ENCODE measurements at places on chromosomes 2 and 18.

GRCh38 chr2:5540856-5541255, 151.3 kb upstream of the SOX11 start:
- no peak for DNase-seq

DNA sequence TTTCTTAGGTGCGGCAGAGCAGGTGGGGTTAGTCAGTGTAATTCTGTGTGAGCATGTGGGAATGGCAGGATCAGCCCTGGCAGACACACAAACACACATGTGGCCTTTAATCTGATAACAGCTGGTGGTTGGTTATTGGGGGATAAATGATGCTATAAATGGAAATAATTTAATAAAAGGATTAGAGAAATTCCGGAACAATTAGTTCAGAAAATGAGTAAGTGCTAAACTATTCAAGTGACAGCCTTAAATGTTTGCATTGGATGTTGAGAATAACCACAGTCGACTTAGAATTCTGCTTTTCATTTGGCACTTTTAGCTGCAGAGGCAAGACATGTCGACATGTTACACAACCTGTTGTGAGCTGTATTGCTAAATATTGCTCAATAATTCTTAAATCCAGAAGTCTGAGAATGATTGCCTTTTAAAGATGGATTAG, 7.2 kb downstream of the SMYD1 start:
- DNase-seq: peak; percentile 79

- DNase-seq: no peak
These were observed 961.6 kb upstream of the LRRTM1 start for GRCh38 chr2:81266106-81266505.

GRCh38 chr2:9135822-9136558, 70.6 kb upstream of the ASAP2 start:
- no peak for DNase-seq

- DNase-seq: peak; percentile 36
These were observed 52.7 kb downstream of the RBMS1 start for GRCh38 chr2:160440888-160441287.

- DNase-seq: peak; percentile 92
These were observed 158.3 kb upstream of the NDUFV2 start for GRCh38 chr18:8943900-8944870.

Data from fibroblast of mammary gland (primary cell).